Pancreas (tissue), 10 donors: ENCODE measurements at places on chromosomes 1 and 21. TPM values are rescaled to one million over a fixed set of nuclear protein-coding genes. Genes with fewer than 3 reads are reported as not detected.

Gene KRTAP10-9
- total RNA-seq = not detected

DNA sequence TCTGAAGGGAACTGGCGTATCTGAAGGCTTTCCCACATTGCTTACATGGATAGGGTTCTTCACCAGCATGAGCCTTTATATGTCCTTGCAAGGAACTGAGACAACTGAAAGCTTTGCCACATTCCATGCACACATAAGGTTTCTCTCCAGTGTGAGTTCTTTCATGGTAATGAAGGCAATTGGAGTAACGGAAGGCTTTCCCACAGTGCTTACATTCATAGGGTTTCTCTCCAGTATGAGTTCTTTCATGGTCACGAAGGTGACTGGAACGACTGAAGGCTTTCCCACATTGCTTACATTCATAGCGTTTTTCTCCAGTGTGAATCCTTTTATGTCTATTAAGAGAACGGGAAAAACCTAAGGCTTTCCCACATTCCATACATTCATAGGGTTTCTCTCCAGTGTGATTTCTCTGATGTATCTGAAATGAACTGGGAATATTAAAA, 15.0 kb downstream of the ZNF124 start:
- no peak for DNase-seq

DNA sequence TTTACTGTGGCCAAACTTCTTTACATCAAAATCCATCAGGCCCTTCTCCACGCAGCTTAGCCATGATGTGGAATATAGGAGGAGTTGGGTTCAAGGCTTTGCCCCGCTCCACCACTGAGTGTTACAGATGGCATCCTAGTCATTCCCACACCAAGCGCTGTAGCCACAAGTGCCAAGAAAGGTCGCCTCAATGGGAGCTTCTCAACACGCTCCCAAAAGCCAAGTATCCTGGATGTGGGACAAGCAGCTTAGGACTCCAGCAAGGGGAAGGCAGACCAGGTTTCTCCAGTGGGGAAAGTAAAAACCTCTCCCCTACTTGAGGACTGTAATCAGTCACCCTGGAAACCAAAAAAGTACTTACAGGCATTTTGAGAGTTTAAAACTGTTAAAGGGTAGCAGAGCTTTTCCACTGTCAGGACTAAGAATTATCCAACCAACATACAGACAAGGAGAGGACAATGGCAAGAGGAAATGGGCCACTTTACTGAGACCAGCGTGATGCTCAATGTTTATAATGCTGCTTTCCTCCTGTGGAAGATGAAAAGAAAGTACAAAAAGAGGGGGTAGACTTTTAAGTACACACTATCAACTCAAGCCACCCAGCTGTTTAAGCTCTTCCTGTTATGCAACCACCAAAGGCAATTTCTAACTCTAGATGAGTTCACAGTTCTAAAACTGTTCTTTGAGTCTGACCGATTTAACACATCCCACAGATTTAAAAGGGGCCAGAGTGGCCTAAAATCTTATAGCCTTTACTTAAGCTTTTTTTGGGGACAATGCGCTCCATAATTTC, 120.7 kb upstream of the KRTAP19-8 start:
- DNase-seq = no peak

Gene TRIM58
- total RNA-seq = 0.06 TPM

DNA sequence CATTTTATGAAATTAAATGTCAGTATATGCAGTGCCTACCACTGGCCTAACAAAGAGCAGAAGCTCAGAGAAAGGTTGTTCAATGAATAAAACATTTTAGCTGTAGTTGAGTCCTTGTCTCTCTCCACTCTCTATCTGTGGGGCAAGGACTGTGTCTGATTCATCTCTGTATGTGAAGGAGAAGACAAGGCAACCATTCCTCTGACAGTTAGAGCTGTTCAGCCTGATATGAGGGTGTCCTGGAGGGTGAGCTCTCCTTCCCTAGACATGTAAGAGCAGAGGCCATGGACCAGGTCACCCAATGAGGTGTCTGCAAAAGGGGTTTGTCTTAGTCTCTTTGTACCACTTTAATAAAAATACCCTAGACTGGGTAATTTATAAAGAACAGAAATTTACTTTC, 4.5 kb upstream of the PDZK1IP1 start:
- no peak for DNase-seq

DNA sequence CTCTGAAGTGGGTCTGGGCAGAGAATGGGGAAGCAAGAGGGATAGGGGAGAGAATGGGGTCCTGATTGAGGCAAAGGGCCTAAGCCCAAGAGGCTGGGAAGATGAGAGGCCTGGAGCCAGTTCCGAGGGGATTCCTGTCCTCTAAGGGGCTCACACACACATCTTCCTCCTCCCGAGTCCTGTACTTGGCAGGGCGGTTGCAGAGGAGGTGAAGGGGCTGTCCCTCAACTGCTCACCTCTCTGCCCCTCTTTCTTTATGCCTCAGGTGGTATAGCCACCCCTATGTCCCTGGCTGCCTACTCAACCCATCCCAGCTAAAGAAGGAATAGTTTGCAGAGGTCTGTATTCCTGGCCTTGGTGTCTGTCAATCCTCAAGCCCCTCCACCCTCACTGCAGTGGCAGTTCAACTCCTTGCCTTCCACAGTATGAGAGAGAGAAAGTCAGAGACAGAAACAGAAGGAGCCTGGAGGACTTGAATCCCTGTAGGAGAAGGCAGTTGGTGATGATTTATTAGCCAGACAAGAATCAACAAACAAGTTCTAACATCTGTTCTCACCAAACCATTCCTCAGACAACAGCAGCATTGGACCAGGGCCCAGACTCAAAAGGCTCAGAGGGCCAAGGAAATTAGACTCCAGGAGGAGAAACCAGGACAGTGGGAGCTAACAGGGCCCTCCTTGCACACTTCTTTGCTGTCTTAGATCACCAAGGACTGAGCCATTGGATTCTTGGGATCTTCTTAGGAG, 10.7 kb downstream of the SH2D2A start:
- DNase-seq = no peak

Gene ATP1B1
- total RNA-seq = 192 TPM

Gene MIS18A
- total RNA-seq = 4.2 TPM

GRCh38 chr1:103326595-103326994, 198.9 kb upstream of the RNPC3 start:
- DNase-seq = no peak

DNA sequence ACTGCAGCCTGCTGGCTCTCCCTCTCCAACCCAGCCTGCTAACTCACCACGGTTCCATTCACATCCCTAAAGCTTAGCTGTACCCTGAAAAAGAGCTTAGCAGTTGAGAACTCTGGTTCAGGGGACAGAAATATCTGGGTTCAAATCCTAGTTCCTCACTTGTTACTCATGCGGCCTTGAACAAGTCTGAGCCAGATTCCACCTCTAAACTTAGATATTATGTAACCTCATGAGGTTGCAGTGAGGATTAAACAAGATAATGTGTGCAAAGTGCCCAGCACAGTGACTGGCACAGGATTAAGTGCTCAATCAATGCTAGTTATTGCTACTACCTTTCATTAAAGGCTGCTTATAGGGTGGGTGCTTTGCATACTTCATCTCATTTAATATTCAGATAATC, 41.3 kb upstream of the DHCR24 start:
- DNase-seq = no peak

Gene BEST4
- 0.41 TPM for total RNA-seq

Gene VCAM1
- total RNA-seq = 98.5 TPM

DNA sequence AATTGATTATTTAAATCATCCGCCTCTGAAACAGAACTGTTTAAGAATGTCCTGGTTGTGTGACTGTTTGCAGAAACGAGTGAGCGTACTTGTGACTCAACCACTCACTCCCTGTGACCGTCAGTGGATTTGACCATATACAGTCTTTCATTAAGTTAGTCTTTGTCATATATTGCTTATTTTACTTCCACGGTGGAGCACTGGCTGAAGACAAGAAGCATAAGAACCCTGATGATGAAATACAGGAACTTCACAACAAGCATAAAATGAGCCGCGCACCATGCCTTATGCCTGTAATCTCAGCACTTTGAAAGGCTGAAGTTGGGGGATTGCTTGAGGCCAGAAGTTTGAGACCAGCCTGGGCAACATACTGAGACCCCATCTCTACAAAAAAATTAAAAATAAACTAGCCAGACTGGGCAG, 194.0 kb downstream of the TOMM20 start:
- DNase-seq = no peak

GRCh38 chr1:31429583-31429982, 16.6 kb downstream of the SERINC2 start:
- DNase-seq = no peak

Gene DENND2C
- 1.6 TPM for total RNA-seq

GRCh38 chr1:204867666-204868339, 2.9 kb upstream of the NFASC start:
- DNase-seq = no peak

Gene PADI1
- not detected for total RNA-seq

- DNase-seq = no peak
These were observed 41.4 kb downstream of the PLEKHA6 start for GRCh38 chr1:204318324-204318723.

Gene GNAI3
- total RNA-seq = 2.5 TPM

DNA sequence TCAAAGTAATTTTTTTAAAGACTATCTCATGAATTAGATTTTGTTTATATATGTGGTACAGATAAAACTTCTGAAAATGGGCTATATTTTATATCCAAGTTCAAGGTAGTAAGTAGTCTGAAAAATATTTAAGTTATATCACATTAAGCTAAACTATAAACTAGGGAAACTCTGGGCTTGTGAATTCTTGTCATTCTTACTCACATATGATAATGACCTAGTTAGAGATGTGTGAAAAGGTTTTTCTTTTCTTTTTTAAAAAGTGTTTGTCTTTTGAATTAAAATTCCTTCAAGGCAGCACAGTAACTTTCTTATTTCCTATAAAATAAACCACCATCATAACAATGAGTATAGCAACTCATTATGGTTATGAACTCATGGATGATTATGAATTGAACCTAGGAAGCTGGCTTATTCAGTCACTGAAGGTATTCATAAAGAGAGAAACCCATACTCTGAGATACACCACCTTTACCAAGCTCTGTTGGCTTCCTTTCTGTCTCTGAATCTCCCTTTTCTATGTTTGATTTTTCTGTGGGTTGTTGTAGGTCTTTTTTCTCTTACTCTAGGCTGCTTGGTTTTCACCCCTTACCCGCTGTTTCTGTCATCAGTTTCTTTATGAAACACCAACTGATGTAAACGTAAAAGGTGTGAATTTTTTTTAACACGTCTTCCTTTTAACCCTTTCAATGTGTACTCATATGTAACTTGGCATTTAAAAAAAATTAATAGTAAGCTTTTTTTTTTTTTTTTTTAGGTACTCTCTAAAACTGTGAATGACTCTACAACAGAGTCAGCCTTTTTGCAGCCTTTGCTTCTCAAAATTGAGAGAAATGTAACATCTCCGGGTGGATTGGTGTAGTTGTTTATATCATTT, 25.2 kb downstream of the IL12RB2 start:
- no peak for DNase-seq

DNA sequence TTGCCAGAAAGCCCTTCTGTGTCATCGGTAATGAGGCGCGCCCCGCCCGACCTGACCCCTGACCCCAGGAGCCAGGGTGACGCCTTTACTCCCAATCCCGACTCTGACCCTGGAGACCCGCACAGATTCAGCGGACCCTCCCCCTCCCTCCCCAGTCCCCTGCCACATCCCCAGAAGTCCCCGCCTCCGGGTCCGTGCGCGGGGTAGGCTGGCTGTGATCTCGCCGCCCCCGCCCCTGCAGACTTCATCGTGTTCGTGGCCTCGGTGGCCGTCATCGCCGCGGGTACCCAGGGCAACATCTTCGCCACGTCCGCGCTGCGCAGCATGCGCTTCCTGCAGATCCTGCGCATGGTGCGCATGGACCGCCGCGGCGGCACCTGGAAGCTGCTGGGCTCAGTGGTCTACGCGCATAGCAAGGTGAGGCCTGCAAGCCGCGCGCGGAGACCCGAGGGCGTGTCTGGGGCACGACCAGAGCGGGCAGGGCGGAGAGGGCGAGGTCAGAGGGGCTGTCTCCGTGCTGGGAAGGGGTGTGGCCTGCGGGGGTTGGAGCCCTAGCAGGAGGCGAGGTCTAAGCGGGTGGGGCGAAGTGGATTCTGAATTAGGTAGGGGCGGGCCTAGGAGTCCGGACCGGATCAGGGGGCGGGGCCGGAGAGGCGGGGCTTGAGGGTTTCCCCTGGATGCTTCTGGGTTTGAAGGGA, 34.8 kb downstream of the KCNQ4 start:
- peak; percentile 77 for DNase-seq

DNA sequence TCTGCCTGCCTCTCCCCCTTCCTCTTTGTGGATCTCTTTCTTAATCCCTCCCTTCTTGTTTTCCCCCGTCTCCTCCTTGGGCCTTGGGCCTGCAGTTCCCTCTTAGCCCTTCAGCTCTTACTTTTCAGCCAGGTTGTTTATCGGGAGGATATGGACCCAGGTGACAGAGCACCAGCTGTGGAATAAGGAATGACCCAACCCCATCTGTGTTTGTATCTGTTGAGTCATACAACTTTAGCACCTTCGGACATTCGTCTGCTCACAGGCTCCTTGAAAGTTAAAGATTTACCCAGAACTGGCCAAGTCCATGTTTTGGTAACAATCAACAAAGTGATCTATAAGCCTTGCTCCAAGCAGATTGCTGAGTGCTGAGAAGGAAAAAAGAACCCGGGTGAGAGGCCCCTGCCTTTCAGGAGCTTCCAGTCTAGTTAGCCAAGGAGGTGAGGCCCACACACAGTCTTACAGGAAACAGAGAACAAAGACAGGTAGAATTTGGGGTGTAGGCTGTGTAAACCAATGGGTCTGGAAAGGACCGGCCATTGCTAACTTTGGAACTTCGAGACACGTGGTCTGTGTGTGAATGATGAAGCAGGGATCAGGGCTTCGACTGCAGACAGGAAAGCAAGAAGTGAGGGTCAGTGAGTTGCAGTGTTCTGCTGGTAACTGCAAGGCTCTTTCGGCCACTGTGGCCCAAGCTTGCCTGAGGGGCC, 66.7 kb upstream of the F3 start:
- no peak for DNase-seq

DNA sequence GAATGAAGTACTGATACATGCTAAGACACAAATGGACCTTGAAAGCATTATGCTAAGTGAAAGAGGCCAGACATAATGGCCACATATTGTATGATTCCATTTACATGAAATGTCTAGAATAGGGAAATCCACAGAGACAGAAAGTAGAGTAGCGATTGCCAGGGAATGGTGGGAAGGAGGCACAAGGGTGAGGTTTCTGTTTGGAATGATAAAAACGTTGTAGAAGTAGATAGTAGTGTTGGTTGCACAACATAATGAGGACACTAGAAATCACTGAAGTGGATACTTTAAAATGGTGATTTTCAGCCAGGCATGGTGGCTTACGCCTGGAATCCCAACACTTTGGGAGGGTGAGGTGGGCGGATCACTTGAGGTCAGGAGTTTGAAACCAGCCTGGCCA, 97.6 kb upstream of the VANGL1 start:
- no peak for DNase-seq

- no peak for DNase-seq
These were observed 220.5 kb downstream of the KCNT2 start for GRCh38 chr1:196387766-196388165.

Gene OR10J4
- total RNA-seq = not detected

DNA sequence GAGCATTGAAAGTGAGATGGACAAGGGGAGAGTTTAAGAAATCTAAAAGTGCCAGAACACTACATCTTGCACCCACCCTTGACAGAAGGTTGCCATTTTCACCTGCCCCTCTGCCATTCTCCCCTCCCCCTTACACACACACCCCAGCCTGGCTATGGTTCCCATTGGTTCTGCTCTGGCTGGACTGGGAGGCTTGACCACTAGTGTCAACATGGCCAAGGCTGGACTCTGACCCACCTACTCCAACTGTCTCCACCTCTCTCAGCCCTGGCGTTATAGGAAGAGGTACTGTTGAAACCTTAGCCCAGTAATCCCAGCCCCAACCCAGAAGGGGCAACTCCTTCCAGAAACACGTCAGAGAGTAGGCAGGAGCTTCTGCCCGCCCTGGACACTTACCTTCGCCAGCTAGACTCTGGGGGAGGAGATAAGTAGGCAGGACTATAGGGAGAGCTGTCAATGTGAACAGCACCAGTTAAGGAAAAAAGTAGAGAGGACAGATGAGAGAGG, 4.5 kb downstream of the CRTC2 start:
- DNase-seq = peak; percentile 9
